ENCODE measurements at places on chromosomes 13 and 19. TPM values are rescaled to one million over a fixed set of nuclear protein-coding genes. Genes with fewer than 3 reads are reported as not detected.

- H3K4me3 ChIP-seq = no peak overlapping the region
- no peak overlapping the region for H3K27ac ChIP-seq
- no peak for DNase-seq
- no peaks in the 10 kb centered on the region for H3K27me3 ChIP-seq
- no peaks in the 10 kb centered on the region for H3K4me1 ChIP-seq
- no peaks in the 10 kb centered on the region for H3K36me3 ChIP-seq
These were observed 20.4 kb upstream of the OBI1 start for GRCh38 chr13:78679329-78679728.

NXNL1 gene
- not detected for total RNA-seq

GRCh38 chr13:90926459-90926858 lies 421.0 kb upstream of the MIR17HG start:
- H3K4me1 ChIP-seq = no peaks in the 10 kb centered on the region
- DNase-seq = no peak
- no peak overlapping the region for H3K4me3 ChIP-seq
- no peaks in the 10 kb centered on the region for H3K27me3 ChIP-seq
- no peak overlapping the region for H3K27ac ChIP-seq
- H3K36me3 ChIP-seq = no peaks in the 10 kb centered on the region

GPC5 gene
- total RNA-seq = not detected

DNA sequence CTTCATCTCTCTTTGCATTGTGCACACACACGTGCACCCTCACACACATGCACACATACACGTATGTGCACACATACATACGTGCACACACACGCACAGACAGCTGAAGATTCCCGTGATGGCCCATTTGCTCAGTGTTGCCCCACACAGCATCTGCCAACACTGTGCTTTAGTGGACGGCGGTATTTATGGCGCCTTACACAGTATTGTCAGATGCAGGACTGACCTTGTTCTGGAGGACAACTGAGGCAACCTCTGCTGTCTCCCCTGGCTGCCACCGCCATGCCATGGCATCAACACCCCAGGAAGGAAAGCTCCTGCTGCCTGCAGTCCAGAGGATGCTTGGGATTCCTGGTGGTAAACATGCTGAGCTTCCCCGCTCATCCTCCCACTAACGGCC lies 316.4 kb downstream of the TEX29 start:
- H3K4me1 ChIP-seq = no peaks in the 10 kb centered on the region
- H3K27me3 ChIP-seq = no peaks in the 10 kb centered on the region
- H3K27ac ChIP-seq = no peak overlapping the region
- no peaks in the 10 kb centered on the region for H3K36me3 ChIP-seq

GRCh38 chr19:50190439-50190891 lies 13.0 kb upstream of the MYH14 start:
- no peak overlapping the region for H3K4me3 ChIP-seq
- no peak overlapping the region for H3K27ac ChIP-seq
- H3K36me3 ChIP-seq = no peaks in the 10 kb centered on the region
- H3K4me1 ChIP-seq = peaks cover 9% of the 10 kb centered on the region
- H3K27me3 ChIP-seq = no peaks in the 10 kb centered on the region

FLT1 gene
- 29.0 TPM for total RNA-seq

- H3K36me3 ChIP-seq = no peaks in the 10 kb centered on the region
- no peak overlapping the region for H3K4me3 ChIP-seq
- H3K27me3 ChIP-seq = no peaks in the 10 kb centered on the region
- DNase-seq = no peak
These were observed 10.3 kb downstream of the MIR17HG start for GRCh38 chr13:91357613-91358386.

DNA sequence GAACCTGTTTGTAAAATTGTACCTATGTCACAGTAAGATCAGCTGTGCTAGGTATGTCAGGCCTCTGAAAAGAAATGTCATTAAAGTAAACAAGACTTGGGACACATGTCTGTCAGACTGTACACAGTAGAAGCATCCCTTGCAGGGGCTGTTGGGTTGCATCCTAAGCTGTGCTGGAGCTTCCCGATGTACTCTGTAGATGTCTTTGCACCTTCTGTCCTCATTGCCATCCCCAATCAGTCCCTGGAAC lies 48.7 kb upstream of the GPR183 start:
- H3K4me1 ChIP-seq = no peaks in the 10 kb centered on the region
- no peaks in the 10 kb centered on the region for H3K27me3 ChIP-seq
- no peak for DNase-seq
- peaks cover 19% of the 10 kb centered on the region for H3K36me3 ChIP-seq
- no peak overlapping the region for H3K4me3 ChIP-seq
- peak overlapping the region; percentile 1 for H3K27ac ChIP-seq

POLR1G gene
- total RNA-seq = 8.3 TPM

GRCh38 chr13:99974939-99975561 lies 3.5 kb upstream of the ZIC5 start:
- no peak overlapping the region for H3K4me3 ChIP-seq
- H3K27ac ChIP-seq = no peak overlapping the region
- no peak for DNase-seq
- peaks cover 11% of the 10 kb centered on the region for H3K4me1 ChIP-seq
- peaks cover 94% of the 10 kb centered on the region for H3K27me3 ChIP-seq

ZNF726 gene
- not detected for total RNA-seq
